ENCODE measurements at places on chromosomes 7 and 10. TPM values are rescaled to one million over a fixed set of nuclear protein-coding genes. Genes with fewer than 3 reads are reported as not detected.

DNA sequence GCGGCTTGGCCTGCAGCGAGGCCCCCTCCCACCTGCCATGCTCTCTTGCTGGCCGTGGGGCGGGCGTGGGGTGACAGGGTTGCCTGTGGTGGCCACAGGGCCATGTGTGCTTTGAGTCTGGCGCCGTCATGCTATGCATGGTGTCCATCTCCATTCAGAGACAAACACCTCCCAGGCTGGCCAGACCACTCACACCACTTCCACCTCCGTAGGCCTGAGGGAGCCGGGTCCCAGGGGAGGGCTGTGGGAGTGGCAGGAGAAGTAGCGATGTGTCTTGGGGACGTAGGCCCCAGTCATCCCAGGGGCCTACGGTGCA is 65.5 kb downstream of the DNAJB6 start:
- DNase-seq = no peak

Gene SPOCK2
- 1.1 TPM for total RNA-seq

DNA sequence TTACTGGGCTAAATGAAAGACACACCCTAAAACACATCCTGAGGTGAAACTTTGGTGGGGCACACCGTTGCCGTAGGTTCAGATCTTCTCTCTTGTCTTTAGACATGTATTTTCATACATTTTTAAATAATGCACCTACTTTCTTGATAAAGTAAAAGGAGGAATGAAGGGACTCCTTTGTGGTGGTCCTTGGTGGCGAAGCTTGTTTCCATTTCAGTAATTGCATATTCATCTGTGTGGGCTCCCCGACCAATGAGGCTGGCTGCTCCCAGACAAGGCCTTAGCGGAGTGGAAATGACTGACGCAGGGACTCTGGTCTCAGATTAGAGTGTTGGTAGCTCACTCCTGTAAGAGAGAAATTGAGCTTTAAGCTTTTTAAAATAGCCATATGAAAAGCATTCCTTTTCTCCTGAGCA is 815 bp downstream of the CCSER2 start:
- DNase-seq = peak; percentile 44

DNA sequence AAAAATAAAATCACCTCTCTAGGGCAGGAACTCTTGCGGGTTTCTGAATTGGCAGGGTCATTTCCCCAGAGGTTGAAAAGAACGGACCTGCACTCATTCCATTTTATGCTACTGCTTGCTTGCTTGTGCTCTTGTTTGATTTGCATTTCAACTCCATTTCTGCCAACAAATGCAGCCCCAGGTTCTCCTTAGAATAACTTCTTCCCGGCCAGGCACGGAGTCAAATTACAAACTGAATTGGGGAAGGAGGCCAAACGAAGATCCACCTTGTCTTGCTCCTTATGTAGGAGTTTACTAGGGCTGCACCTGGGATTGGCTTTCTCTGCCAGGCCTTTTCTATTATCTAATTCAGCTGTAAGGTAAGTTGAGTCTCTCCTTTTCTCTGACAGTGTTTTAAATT is 79.6 kb downstream of the HGF start:
- DNase-seq = no peak

GRCh38 chr10:98642281-98642680 is 195.5 kb upstream of the HPS1 start:
- no peak for DNase-seq

GRCh38 chr7:47785923-47786556 is 162.2 kb downstream of the PKD1L1 start:
- DNase-seq = no peak

GRCh38 chr10:127977357-127978009 is 70.6 kb downstream of the PTPRE start:
- DNase-seq = no peak

DNA sequence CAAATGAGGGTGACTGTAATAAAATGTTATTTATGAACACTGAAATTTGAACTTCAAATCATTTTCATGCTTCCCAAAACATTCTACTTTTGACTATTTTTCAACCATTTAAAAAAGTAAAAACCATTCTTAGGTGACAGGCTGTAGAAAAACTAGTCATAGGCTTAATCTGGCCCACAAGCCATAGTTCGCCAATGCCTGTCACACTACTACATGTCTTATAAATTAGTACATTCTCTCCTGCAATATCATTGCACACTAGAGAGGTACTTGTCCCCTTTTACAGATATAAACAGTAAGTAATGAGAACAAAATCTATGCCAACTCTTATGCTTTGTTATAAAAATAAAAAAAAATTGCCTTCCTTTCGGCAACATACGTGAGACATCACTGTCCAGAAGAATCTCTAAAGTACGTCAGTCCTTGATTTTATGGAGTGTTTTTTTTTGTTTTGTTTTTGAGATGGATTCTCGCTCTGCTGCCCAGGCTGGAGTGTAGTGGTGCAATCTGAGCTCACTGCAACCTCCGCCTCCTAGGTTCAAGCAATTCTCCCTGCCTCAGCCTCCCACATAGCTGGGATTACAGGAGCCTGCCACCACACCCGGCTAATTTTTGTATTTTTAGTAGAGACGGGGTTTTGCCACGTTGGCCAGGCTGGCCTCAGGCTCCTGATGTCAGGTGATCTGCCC is 23.2 kb downstream of the UPF2 start:
- no peak for DNase-seq

GRCh38 chr10:74153123-74153522 is 2.1 kb downstream of the ADK start:
- peak; percentile 35 for DNase-seq

GRCh38 chr10:84156768-84157167 is 16.8 kb upstream of the GPR15LG start:
- peak; percentile 41 for DNase-seq

Gene GNG11
- 66.1 TPM for total RNA-seq

DNA sequence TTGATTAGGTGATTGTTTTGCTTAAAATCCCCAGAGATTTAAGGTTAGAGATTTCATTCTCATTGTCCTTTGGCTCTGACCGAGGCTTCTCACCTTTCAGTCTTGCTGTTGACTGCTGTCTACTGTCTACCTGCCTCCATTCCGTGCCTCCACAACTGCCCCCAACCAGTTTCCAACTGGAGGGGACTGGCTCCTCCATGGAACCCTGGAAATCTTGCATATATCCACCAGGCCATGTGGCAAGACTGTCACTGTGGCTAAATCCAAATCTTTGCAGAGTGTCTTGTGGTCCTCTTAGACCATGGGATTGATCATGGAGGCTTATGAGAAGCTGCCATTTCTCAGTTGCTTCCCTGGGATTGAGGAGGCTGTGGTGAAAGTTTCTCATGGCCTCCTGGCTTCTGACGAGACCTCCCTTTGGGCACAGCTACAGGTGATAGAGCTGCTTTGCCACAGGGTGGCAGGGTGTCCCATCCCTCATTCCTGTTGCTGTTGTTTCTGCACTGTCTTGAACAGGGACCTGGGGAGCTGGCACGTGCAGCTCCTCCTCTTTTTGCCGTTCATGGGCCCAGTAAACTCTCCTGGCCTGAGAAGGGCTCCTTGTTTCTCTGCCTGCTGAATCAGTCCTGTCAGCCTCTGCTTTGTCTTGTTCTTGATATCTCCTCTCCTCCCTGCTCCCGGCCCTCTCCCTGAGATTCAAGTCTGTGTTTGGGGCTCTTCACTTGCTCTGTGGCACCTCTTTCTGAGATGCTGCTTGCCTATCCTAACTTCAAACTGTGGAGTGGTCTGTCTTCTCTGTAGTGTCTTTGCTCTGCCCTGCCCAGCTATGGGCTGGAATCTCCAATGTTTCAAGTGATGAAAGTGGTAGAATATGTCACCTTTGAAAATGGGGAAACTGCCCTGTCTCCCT is 63.6 kb upstream of the IGFBP3 start:
- DNase-seq = no peak

Gene CAMK1D
- 0.26 TPM for total RNA-seq

Gene IDI2
- total RNA-seq = not detected

Gene RBM17
- total RNA-seq = 40.2 TPM

Gene CALCR
- 0.17 TPM for total RNA-seq

Gene BLNK
- not detected for total RNA-seq

Gene GRM3
- not detected for total RNA-seq

DNA sequence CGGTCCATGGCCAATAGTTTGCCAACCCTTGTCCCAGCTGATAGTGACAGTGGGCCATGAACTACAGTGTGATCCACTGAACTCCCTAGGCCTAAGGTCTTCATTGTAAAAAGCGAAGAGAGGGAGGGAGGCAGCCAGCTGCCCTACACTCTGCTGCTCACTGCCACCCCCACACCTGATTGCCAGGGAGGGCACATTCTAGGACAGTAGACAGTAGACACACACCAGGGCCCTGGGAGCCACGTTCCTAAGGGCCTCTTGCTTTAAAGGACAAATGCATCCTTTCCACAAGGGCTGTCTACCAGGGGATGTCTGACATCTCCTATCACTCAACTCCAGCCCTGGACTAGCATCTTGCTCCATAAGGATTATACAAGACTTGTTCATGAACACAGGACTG is 122.2 kb downstream of the DLG5 start:
- no peak for DNase-seq

DNA sequence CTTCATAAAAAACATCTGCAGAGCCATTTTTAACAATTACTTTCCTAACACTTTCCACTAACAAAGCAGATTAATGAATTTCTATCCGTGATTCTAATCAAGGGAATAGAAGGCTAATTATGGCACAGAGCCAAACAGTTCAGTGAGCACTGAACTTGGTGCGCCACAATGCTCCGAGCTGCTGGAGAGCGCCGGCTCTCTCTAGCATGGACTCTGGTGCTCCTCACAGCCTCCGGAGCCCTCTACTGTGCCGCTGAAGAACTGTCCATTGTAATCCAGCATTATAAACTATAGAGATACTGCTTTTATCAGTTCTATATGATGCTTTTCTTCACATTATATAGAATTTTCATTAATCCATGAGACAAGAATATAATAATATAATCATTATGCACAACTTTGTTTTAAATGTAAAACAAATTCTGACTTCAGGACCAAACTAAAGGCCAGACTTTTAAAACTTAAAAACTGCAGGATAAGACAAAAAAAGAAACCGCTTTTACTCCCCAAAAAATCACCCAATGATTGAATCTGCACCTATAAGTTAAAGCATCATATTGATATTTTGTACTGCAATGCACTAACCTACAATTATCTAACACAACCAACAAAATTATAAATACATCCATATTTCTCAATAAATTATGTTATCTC is 123.6 kb downstream of the RNF32 start:
- peak; percentile 82 for DNase-seq

Gene FFAR4
- total RNA-seq = not detected

- no peak for DNase-seq
Observed at GRCh38 chr7:81414411-81414810, 355.4 kb downstream of the HGF start.

GRCh38 chr7:122038904-122039303 is 105.1 kb downstream of the AASS start:
- DNase-seq = no peak
